ENCODE measurements at places on chromosomes 4 and X. TPM values are rescaled to one million over a fixed set of nuclear protein-coding genes. Genes with fewer than 3 reads are reported as not detected.

Gene PCDH10
- 12.5 TPM for total RNA-seq

Gene ARHGAP6
- total RNA-seq: 0.30 TPM

Gene MBNL3
- total RNA-seq: 4.1 TPM

Gene TMPRSS11F
- total RNA-seq: not detected

Gene RPGR
- 6.3 TPM for total RNA-seq

- H3K36me3 ChIP-seq: no peaks in the 10 kb centered on the region
- no peak for DNase-seq
- peaks cover 6% of the 10 kb centered on the region for H3K4me1 ChIP-seq
- H3K27ac ChIP-seq: no peak overlapping the region
- no peak overlapping the region for H3K4me3 ChIP-seq
- no peaks in the 10 kb centered on the region for H3K27me3 ChIP-seq
Measured at GRCh38 chrX:68841251-68842049, 12.6 kb downstream of the EFNB1 start.

GRCh38 chr4:147493307-147493706, 12.4 kb downstream of the EDNRA start:
- no peak for DNase-seq
- peaks cover 29% of the 10 kb centered on the region for H3K4me1 ChIP-seq
- H3K27me3 ChIP-seq: no peaks in the 10 kb centered on the region

GRCh38 chr4:159337041-159337440, 234.2 kb downstream of the RAPGEF2 start:
- no peak overlapping the region for H3K27ac ChIP-seq
- H3K27me3 ChIP-seq: no peaks in the 10 kb centered on the region
- H3K4me1 ChIP-seq: no peaks in the 10 kb centered on the region
- H3K4me3 ChIP-seq: no peak overlapping the region
- peaks cover 22% of the 10 kb centered on the region for H3K36me3 ChIP-seq
- DNase-seq: no peak

DNA sequence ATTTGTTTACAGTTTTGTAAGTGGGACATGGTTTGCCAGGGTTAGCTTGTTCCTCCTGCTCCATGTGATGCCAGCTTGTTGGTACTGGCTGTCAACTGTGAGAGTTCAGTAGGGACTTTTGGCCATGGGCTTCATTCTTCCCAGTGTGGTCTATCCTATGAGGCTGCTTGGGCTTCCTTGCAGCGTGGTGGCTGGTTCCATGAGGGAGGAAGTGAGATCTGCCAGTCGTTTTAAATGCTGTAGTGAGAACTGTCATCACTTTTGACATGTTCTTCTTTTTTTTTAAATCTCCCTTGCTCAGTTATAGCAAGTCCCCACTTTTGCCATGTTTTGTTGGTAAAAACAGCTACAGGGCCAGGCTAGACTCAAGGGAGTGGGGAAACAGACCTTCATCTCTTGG, 15.9 kb downstream of the NSD2 start:
- H3K27me3 ChIP-seq: no peaks in the 10 kb centered on the region
- H3K4me1 ChIP-seq: no peaks in the 10 kb centered on the region
- no peak for DNase-seq
- no peaks in the 10 kb centered on the region for H3K36me3 ChIP-seq

DNA sequence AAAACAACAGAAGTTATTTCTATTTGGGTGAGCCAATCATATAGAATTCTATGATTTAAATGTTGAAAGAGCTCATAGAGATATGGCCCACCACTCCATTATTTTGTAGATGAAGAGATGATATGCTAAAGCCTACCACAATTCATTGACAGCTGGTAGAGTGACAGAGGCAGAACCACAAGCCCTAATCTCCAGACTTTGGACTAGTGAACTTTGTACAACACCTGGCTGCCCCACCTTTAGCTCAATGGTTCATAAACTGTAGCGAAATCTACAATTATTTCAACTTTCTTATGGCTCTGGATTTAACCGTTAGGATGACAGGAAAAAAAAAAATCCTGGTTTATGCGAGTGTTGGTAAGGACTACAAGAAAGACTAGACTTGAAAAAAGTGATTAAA, 50.9 kb downstream of the PRKG2 start:
- H3K27me3 ChIP-seq: peaks cover 3% of the 10 kb centered on the region
- no peak for DNase-seq
- no peak overlapping the region for H3K4me3 ChIP-seq
- peaks cover 14% of the 10 kb centered on the region for H3K4me1 ChIP-seq

DNA sequence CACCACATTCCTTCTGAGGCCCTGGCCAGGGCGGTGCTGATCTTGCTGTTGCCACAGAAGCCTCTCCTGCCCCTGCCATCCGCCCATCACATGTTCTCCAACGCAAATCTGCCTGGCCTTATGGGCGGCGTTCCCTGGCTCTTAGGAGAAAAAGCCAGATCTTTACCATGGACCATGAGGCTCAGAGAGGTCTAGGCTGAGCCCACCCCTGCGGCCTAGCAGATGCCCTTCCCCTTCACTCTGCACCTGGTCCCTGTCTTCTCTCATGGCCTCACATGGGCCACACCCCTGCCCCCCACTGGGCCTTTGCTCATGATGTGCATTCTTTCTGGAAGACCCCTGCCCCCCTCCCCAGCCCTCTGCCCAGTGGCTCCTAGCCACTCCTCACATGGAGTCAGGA, 78.5 kb downstream of the CRMP1 start:
- H3K27ac ChIP-seq: no peak overlapping the region
- H3K4me3 ChIP-seq: no peak overlapping the region
- H3K36me3 ChIP-seq: peaks cover 48% of the 10 kb centered on the region

GRCh38 chrX:70219938-70220764, 14.3 kb upstream of the AWAT1 start:
- no peaks in the 10 kb centered on the region for H3K4me1 ChIP-seq
- H3K4me3 ChIP-seq: no peak overlapping the region
- peak; percentile 20 for DNase-seq
- no peaks in the 10 kb centered on the region for H3K36me3 ChIP-seq

DNA sequence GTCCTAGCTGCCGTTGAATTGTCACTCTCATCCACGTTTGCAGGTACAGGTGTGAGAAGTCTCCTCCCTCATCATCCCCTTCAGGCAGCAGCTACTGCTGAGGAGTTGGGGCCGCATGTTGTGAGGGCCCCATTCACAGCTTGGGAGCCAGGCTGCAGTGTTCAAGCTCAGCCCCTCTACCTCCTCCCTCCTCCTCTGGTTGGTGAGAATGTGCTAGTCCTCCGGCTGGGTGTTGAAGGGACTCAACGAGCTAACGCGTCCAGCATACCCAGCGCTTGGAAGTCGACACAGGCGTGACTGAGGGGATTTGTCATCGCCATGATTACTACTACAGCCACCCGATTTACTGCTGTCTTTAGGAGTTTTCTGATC, 82.0 kb upstream of the PSAPL1 start:
- peaks cover 22% of the 10 kb centered on the region for H3K27me3 ChIP-seq
- H3K27ac ChIP-seq: no peak overlapping the region
- no peak for DNase-seq
- H3K4me1 ChIP-seq: peaks cover 17% of the 10 kb centered on the region
